T-cell (primary cell): ENCODE measurements at places on chromosomes 16 and 17. TPM values are rescaled to one million over a fixed set of nuclear protein-coding genes. Genes with fewer than 3 reads are reported as not detected.

DNA sequence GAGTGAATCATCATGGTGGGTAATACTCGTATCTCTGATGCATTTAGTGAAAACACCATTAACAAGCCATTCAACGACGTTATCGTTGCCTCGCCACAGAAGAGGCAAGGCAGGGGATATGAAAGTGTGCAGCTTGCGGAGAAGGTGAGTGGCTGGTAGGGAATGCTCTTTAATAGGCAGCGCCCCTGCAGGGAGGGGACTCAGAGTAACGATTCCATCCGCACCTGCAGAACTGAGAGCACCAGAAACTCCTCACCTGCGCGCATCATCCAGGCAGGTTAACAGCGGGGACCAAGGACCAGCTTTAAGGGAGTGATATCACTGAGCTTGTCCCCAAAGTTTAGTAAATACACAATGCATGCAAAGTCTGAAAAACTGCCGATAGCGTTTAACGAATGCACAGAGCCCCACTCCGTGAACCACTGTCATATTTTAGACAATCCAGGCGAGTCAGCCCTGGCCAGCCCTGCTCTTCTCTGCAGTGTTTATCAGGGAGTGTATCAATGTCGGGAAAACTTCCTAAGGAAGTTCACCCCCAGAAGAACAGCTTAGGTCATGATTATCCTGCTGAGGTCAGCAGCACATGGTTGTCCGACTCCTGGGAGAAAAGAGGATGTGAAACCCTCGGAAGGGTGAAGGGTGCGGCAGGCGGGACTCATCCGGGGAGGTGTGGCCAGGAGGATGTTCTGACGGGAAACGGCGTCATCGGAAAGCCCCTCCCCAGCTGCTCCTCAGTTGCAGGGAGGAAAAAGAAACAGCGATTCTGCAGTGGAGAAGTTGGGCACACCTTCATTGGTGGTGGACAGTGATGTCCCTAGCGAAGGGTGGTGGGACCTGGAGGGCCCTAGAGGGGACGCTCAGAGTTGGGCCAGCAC, 68.5 kb upstream of the DNAH17 start:
- no peaks in the 10 kb centered on the region for H3K27me3 ChIP-seq
- peak; percentile 51 for DNase-seq
- H3K4me1 ChIP-seq: no peaks in the 10 kb centered on the region
- H3K36me3 ChIP-seq: no peaks in the 10 kb centered on the region

DNA sequence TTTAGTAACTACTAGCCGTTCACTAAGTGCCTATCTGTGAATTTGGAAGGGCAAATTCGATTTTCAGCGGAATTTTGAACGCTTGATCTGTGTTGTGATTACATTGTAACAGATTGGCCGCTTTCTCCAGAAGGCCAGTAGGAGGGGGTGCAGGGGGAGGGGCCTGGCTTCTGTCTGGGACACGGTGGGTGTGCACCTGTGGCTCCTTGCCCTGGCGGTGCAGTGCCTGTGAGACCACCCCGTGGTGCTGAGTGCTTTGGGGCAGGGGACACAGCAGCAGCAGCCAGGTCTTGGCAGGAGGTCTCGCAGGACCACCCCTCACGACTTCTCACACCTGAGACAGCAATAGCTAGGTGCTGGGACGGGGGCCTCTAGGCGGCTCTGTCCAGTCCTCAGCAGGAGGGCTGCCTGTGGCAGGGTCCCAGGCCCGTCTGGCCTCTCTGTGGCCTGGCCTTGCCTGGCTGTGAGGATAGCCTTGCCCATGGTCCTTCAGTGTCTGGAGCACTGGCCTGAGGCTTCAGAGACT, 1.8 kb downstream of the UBE2I start:
- no peaks in the 10 kb centered on the region for H3K27me3 ChIP-seq
- H3K4me3 ChIP-seq: peak overlapping the region; percentile 77
- peak overlapping the region; percentile 45 for H3K27ac ChIP-seq
- peaks cover 53% of the 10 kb centered on the region for H3K4me1 ChIP-seq
- DNase-seq: no peak

ASPA gene
- total RNA-seq: not detected

DNA sequence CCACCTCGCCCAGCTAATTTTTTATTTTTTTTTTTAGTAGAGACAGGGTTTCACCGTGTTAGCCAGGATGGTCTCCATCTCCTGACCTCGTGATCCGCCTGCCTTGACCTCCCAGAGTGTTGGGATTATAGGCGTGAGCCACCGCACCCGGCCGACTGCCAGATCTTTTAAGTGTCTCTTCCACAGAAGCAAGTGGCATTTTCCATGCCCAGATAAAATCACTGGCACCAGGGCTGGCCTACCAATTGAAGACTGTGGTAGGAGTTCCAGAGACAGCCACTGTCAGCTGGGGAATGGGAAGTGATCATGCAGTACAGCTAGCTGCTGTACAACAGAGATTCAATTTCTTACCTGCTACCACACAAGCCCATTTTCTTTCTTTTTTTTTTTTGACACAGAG, 17.9 kb downstream of the CNP start:
- H3K27ac ChIP-seq: no peak overlapping the region
- H3K36me3 ChIP-seq: peaks cover 10% of the 10 kb centered on the region
- H3K4me3 ChIP-seq: no peak overlapping the region
- no peaks in the 10 kb centered on the region for H3K4me1 ChIP-seq
- H3K27me3 ChIP-seq: no peaks in the 10 kb centered on the region

LLGL2 gene
- 49.2 TPM for total RNA-seq

KATNIP gene
- total RNA-seq: 26.8 TPM

DNA sequence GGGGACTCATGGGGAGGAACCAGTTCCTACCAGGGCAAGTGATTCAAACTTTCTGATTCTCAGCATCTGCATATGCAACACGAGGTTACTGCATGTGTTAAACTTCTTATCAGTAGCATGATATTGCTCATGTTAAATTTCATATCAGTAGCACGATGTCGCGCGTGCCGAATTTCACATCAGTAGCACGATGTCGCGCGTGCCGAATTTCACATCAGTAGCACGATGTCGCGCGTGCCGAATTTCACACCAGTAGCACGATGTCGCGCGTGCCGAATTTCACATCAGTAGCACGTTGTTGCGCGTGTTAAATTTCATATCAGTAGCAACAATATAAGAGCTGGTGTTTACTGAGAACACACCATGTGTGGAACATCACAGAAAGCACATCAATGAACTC, 221.6 kb downstream of the GSG1L start:
- no peak for DNase-seq
- H3K36me3 ChIP-seq: no peaks in the 10 kb centered on the region
- no peak overlapping the region for H3K4me3 ChIP-seq

KRTAP4-6 gene
- not detected for total RNA-seq

DNA sequence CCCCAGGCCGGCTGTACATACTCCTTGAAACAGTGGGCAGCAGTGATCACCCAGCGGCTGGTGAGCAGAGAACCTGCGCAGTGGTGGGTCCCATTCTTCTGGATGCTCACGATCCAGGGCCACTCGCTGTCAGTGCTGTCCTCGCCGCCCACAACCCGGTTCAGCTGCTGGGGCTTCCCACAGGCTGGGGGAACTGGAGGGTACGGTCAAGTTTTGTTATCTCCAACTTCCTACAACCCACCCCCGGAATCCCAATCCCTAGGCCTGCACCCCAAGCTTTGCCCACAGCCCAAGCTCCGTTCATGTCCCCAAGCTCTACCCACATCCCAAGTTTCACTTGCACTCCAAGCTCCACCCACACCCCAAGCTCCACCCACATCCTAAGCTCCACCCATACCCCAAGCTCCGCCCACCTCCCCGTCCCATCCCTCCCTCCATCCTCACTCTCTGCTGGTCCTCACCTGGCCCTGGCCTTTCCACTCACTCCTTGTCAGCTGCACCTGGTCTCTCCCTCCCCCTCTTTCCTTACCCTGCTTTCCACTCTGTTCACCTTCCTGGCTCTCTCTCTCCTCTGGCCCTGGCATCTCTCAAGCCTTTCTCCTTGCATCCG, 1.8 kb downstream of the PRSS22 start:
- no peak for DNase-seq
- H3K4me1 ChIP-seq: peaks cover 22% of the 10 kb centered on the region
- H3K36me3 ChIP-seq: no peaks in the 10 kb centered on the region

GRCh38 chr16:4247460-4247784, 5.5 kb upstream of the SRL start:
- H3K4me3 ChIP-seq: no peak overlapping the region
- no peaks in the 10 kb centered on the region for H3K4me1 ChIP-seq
- no peaks in the 10 kb centered on the region for H3K27me3 ChIP-seq
- H3K27ac ChIP-seq: no peak overlapping the region
- no peak for DNase-seq
- H3K36me3 ChIP-seq: peaks cover 2% of the 10 kb centered on the region

DNA sequence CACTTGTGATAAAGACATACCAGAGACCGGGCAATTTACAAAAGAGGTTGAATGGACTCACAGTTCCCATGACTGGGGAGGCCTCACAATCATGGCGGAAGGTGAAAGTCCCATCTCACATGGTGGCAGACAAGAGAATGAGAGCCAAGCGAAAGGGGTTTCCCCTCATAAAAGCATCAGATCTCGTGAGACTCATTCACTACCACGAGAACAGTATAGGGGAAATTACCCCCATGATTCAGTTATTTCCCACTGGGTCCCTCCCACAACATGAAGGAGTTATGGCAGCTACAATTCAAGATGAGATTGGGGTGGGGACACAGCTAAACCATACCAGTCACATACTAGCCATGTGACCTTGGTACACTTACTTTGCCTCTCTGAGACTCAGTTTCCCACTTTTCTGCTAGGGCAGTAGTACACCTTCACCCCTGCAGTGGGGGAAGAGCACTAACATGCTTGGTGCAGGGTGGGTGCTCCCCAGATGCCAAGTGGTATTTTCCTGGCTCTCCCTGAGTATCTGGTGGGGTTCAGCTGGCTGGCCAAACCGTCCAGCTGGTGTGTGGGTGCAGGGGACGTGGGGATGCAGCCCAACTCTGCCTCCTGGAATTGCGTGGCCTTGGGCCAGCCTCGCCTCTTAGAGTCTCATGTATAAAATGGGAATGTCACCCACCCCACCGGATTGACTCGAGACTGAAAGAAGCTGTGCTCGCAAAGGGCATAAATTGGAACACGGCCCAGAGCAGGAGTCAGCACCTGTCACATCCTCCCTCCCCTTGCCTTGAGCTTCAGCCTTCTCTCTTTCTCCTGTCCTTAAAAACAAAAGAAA, 364.1 kb downstream of the CPPED1 start:
- H3K36me3 ChIP-seq: no peaks in the 10 kb centered on the region
- H3K4me1 ChIP-seq: no peaks in the 10 kb centered on the region
- H3K4me3 ChIP-seq: no peak overlapping the region
- H3K27me3 ChIP-seq: no peaks in the 10 kb centered on the region
- H3K27ac ChIP-seq: no peak overlapping the region

B9D1 gene
- 1.2 TPM for total RNA-seq

ATP2A3 gene
- total RNA-seq: 228 TPM

- no peak for DNase-seq
- no peaks in the 10 kb centered on the region for H3K27me3 ChIP-seq
- no peak overlapping the region for H3K27ac ChIP-seq
- peaks cover 13% of the 10 kb centered on the region for H3K36me3 ChIP-seq
These were observed 631 bp downstream of the TBL3 start for GRCh38 chr16:1972490-1972877.

- H3K36me3 ChIP-seq: peaks cover 2% of the 10 kb centered on the region
- no peak overlapping the region for H3K4me3 ChIP-seq
- H3K27me3 ChIP-seq: no peaks in the 10 kb centered on the region
These were observed 34.5 kb downstream of the FAM222B start for GRCh38 chr17:28807925-28808634.

GRCh38 chr16:55585631-55586030, 19.1 kb downstream of the CAPNS2 start:
- no peaks in the 10 kb centered on the region for H3K36me3 ChIP-seq
- H3K27ac ChIP-seq: no peak overlapping the region
- H3K27me3 ChIP-seq: no peaks in the 10 kb centered on the region
- DNase-seq: no peak
- H3K4me3 ChIP-seq: no peak overlapping the region

UBE2G1 gene
- 56.4 TPM for total RNA-seq

OTOA gene
- 0.20 TPM for total RNA-seq

DNA sequence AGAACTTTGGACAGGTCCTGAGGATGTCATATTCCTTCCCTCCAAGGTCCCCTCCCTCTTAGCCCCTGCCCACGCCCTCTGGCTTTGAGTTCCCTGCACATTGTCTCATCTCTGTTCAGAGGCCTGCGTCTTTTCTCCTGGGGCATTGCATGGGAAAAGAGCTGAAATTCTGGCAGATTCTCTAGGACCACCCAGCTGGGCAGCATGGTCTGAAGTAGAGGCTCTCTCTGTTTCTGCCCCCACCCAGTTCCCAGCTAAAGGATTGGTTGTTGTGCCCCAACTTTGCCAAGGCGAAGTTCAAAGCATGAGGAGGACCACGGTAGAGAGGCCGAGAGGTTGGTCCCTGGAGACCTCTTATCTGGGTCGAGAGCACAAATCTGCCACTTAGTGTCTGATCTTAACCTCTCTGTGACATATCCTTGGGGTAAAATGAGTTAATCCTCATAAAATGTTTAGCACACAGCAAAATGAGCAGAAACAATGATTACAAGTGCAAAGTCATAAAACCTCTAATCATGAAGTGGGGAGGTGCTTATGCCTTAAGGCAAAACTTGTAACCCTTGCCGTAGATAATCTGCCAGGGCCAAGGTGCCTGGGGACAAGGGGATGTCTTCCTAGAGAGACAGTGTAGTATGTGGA, 2.4 kb downstream of the ABAT start:
- H3K36me3 ChIP-seq: no peaks in the 10 kb centered on the region
- peaks cover 12% of the 10 kb centered on the region for H3K4me1 ChIP-seq
- H3K4me3 ChIP-seq: no peak overlapping the region
- H3K27ac ChIP-seq: no peak overlapping the region

GRCh38 chr17:75498039-75498725, 17.2 kb downstream of the CASKIN2 start:
- H3K27me3 ChIP-seq: no peaks in the 10 kb centered on the region
- no peak overlapping the region for H3K27ac ChIP-seq
- H3K4me3 ChIP-seq: no peak overlapping the region

- no peak overlapping the region for H3K27ac ChIP-seq
- peaks cover 32% of the 10 kb centered on the region for H3K27me3 ChIP-seq
- no peak for DNase-seq
- no peak overlapping the region for H3K4me3 ChIP-seq
- H3K36me3 ChIP-seq: no peaks in the 10 kb centered on the region
- no peaks in the 10 kb centered on the region for H3K4me1 ChIP-seq
These were observed 174.9 kb upstream of the RPL38 start for GRCh38 chr17:74028354-74029116.

- peak overlapping the region; percentile 55 for H3K4me3 ChIP-seq
- peaks cover 7% of the 10 kb centered on the region for H3K36me3 ChIP-seq
- no peak for DNase-seq
- H3K4me1 ChIP-seq: peaks cover 21% of the 10 kb centered on the region
- no peak overlapping the region for H3K27ac ChIP-seq
These were observed 330 bp downstream of the CASKIN2 start for GRCh38 chr17:75514919-75515495.

GRCh38 chr17:9672266-9672665, 26.9 kb downstream of the USP43 start:
- H3K36me3 ChIP-seq: no peaks in the 10 kb centered on the region
- peaks cover 8% of the 10 kb centered on the region for H3K27me3 ChIP-seq
- H3K4me3 ChIP-seq: no peak overlapping the region
- no peaks in the 10 kb centered on the region for H3K4me1 ChIP-seq
- H3K27ac ChIP-seq: no peak overlapping the region
- no peak for DNase-seq

CTRB1 gene
- not detected for total RNA-seq

CYB561 gene
- 15.5 TPM for total RNA-seq

- no peak overlapping the region for H3K27ac ChIP-seq
- no peak overlapping the region for H3K4me3 ChIP-seq
- peaks cover 4% of the 10 kb centered on the region for H3K36me3 ChIP-seq
These were observed 8.3 kb downstream of the GINS2 start for GRCh38 chr16:85680352-85680944.

- no peak for DNase-seq
- peaks cover 6% of the 10 kb centered on the region for H3K4me1 ChIP-seq
- no peaks in the 10 kb centered on the region for H3K27me3 ChIP-seq
- no peak overlapping the region for H3K27ac ChIP-seq
These were observed 540 bp upstream of the ACLY start for GRCh38 chr17:41919165-41919817.
